ENCODE measurements at places on chromosomes 1 and 21. TPM values are rescaled to one million over a fixed set of nuclear protein-coding genes. Genes with fewer than 3 reads are reported as not detected.

- peak overlapping the region; percentile 90 for H3K27ac ChIP-seq
- no peak overlapping the region for H3K4me3 ChIP-seq
- no peak for DNase-seq
- no peaks in the 10 kb centered on the region for H3K36me3 ChIP-seq
- no peaks in the 10 kb centered on the region for H3K27me3 ChIP-seq
Measured at GRCh38 chr21:25999921-26000582, 170.5 kb downstream of the APP start.

DNA sequence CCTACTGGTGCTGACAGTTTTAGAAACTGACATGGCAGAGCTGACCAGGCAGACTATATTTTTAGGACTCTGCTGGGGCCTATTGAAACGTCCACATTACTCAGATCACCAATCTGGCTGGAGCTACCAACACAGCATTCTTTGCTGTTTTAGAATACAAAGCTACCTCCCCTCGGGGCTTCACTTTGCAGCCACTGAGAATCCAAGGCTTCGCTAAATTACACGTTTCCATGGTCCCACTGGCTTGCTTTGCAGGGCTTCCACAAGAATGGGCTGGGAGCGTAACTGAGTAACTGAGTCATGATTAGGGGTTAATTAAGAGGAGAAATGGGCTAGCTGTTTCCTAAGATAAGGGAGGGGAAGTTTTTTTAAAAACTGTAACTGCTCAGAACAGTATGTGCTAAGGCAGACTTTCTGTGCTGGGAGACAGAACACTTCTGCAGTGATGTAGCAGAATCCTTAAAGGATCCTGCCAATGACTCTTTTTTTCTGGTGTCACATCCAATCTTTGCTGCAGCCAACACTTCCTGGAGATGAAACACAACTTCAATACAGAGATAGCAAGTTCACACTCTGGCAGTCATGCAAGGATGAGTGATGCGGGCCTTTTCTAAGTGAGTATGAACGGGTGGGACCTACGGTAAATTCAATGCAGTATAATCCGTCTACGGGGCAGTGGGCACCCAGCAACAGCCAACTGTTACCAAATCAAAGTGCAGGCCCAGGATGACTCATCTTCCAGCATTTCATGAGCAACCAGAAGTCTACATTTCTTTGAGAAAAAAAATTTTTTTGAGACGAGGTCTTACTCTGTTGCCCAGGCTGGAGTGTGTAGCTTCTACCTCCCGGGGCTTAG is 21.5 kb downstream of the NDUFS5 start:
- H3K27ac ChIP-seq: peak overlapping the region; percentile 41
- H3K36me3 ChIP-seq: no peaks in the 10 kb centered on the region
- H3K4me3 ChIP-seq: no peak overlapping the region
- no peaks in the 10 kb centered on the region for H3K27me3 ChIP-seq
- H3K4me1 ChIP-seq: no peaks in the 10 kb centered on the region

Gene RGS4
- total RNA-seq: 0.33 TPM

GRCh38 chr1:3033790-3034090 is 12.5 kb downstream of the ACTRT2 start:
- H3K4me3 ChIP-seq: no peak overlapping the region
- peaks cover 15% of the 10 kb centered on the region for H3K4me1 ChIP-seq
- H3K27ac ChIP-seq: no peak overlapping the region
- DNase-seq: no peak

DNA sequence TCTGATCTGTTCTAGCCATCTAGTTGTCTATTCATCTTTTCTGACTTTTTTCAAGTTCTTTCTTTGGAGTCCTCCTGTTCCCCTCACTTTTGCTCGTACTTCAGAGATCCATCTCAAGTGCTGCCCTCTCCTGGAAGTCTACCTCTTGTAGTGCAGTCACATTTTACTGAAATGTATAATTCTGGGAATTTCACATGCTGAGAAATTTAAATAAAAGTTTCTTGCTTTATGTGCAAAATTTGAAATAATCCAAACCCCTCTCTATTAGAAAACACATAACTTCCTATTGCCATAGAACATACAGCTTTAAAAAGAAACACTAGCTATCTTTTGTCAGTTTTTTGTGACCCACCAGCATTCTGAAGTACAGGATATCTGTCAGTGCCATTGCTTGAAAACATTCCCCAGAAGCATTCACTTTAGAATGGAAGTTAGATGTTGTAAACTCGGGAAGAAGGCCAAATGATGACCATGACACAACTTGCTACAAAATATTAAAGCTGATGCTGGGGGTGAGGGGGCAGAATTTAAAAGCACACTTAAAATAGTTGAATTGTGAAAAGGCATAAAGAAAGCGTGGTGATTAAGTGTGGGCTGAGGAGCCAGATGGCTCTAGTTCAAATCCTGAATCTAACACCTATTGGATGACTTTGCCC is 22.0 kb downstream of the RLF start:
- no peak for DNase-seq
- no peak overlapping the region for H3K4me3 ChIP-seq
- H3K27me3 ChIP-seq: no peaks in the 10 kb centered on the region
- H3K4me1 ChIP-seq: no peaks in the 10 kb centered on the region
- H3K27ac ChIP-seq: no peak overlapping the region

GRCh38 chr1:70043804-70044203 is 161.6 kb downstream of the LRRC40 start:
- H3K4me1 ChIP-seq: no peaks in the 10 kb centered on the region
- H3K27me3 ChIP-seq: no peaks in the 10 kb centered on the region
- no peak overlapping the region for H3K27ac ChIP-seq

DNA sequence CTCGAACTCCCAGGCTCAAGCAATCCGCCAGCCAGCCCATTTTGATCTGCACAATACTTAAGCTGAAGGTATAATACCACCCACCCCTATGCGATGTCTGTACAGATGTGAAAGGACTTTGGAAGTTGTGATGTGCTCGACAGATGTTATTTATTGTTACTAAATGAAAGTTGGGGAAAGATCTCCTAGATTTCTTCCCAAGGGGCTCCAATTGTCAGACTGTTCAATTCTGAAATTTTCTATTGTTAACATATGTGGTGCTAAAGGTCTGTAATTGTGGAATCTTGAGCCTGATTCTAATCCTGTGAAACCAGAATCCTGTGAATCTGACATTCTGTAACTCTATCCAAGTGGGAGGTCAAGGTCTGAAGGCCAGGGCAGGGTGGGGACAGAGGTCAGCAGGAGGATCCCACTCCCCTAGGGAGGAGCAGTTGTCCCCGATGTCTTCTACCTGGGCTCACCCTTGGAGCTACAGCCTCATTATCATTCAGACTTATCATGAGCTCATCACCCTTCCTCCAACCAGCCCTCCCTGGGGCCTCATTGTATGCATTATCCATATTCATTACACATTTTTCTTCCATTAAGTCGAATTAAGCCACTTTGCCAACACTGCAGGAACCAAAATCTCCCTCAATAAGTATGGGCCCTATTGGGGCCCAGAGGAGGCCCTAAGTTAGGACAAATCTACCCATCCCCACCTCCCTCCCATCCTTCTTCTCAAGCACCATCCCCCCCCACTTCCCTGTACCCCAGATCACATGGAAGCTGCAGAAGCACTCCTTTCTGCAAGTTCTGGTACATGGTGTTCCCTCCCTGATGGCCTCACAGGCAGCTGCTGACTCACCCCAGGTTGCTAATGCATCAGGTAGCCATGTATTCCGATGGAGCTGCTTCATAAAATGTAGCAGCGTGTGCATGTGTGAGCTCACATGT is 32.3 kb downstream of the SHISAL2A start:
- no peaks in the 10 kb centered on the region for H3K27me3 ChIP-seq
- H3K4me1 ChIP-seq: peaks cover 6% of the 10 kb centered on the region
- H3K27ac ChIP-seq: no peak overlapping the region
- H3K36me3 ChIP-seq: no peaks in the 10 kb centered on the region

DNA sequence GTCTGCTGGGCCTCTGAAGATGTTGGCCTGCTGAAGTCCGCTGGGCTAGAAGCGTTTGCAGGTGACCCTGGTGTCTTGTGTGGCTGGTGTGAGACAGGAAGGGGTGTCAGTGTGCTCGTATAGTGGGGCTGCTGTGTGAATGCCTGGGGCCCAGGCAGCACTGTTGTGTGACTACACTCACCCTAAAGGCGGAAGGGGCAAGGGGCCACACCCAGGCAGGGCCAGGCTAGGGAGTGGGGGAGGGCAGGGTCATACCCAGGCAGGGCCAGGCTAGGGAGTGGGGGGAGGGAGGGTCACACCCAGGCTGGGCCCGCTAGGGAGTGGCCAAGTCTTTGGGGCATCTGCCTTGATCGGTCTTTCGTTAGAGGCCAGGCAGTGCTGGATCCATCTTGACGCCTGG is 25.0 kb downstream of the PDXK start:
- H3K36me3 ChIP-seq: peaks cover 18% of the 10 kb centered on the region
- no peak overlapping the region for H3K27ac ChIP-seq
- no peaks in the 10 kb centered on the region for H3K27me3 ChIP-seq
- no peaks in the 10 kb centered on the region for H3K4me1 ChIP-seq

- H3K4me3 ChIP-seq: no peak overlapping the region
- H3K27me3 ChIP-seq: no peaks in the 10 kb centered on the region
- H3K36me3 ChIP-seq: no peaks in the 10 kb centered on the region
- no peak overlapping the region for H3K27ac ChIP-seq
- no peaks in the 10 kb centered on the region for H3K4me1 ChIP-seq
- no peak for DNase-seq
Measured at GRCh38 chr1:98369463-98369862, 292.1 kb upstream of the SNX7 start.

Gene FALEC
- total RNA-seq: not detected

Gene VSIG8
- total RNA-seq: not detected

DNA sequence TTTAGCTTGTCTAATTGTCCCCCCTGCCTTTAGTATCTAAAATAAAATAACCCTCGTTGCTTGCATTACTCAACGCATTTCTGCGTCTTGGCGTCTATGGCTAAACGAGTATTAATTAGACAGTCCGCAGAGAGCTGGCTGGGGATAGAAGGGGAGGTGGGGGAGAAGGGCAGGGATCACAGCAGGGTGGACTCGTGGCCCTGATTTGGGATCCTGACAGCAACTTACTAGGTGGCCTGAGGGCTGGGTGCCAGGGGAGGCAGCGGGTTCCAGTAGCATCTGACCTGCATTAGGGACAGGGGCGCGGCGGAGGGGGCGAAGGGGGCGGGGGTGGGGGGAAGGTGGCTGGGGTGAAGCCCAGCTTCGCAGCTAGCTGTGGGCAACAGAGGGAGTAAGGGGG is 1.1 kb upstream of the BACE2 start:
- H3K27me3 ChIP-seq: no peaks in the 10 kb centered on the region
- H3K4me3 ChIP-seq: no peak overlapping the region
- DNase-seq: peak; percentile 49
- peak overlapping the region; percentile 86 for H3K27ac ChIP-seq

Gene AQP10
- total RNA-seq: 0.26 TPM

DNA sequence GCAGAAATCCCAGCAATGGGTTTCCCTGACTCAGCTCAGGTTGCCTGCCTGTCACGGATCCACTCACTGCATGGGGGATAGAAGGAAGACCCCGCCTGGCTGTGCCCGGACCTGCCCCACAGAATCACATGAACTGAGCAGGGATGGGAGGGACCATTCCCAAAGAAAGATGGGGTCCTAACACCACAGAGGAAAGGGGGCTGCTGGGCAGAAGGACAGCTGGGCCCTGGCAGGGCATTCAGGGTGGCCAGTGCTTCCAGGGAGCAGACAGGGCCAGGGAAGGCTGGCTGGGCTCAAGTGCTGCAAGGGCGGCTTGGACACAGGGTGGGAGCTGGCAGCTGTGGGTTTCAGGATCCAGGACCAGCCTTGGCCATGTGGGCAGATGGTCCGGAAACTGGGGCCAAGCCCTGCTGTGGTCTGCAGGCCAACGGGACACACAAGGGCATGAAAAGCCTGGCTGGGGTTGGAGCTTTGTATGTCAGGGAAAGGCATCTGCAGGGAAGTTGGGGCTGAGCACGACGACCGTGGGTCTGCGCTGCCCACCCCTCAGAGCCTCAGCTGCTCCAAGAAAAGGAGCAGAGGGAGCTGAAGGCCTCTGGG is 723.9 kb downstream of the PTPRU start:
- no peak for DNase-seq
- H3K27me3 ChIP-seq: no peaks in the 10 kb centered on the region
- H3K27ac ChIP-seq: no peak overlapping the region
- H3K36me3 ChIP-seq: no peaks in the 10 kb centered on the region
- H3K4me1 ChIP-seq: no peaks in the 10 kb centered on the region
- H3K4me3 ChIP-seq: no peak overlapping the region

GRCh38 chr1:228217551-228218344 is 9.9 kb downstream of the OBSCN start:
- DNase-seq: no peak
- H3K27ac ChIP-seq: no peak overlapping the region
- no peak overlapping the region for H3K4me3 ChIP-seq
- peaks cover 16% of the 10 kb centered on the region for H3K4me1 ChIP-seq
- H3K27me3 ChIP-seq: no peaks in the 10 kb centered on the region
- no peaks in the 10 kb centered on the region for H3K36me3 ChIP-seq

Gene FCGR1A
- total RNA-seq: 3.1 TPM

DNA sequence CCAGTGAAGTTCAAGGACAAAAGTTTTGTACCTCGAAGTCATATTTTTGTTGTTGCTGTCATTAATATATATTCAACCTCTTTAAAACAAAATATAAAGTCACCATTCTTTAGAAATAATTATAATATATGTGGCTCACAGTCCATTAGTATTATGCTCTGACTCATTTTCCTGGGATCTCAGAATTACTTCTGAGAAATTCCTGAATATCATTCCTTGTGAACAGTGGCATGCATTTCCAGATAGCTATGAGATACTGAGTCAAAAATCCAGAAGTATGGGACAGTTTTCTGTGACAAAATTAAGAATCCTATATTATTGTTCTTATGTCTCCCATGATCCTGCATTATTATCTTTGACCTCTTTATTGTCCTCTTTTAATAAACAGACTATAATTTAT is 13.8 kb upstream of the RGS21 start:
- no peak overlapping the region for H3K27ac ChIP-seq
- H3K36me3 ChIP-seq: no peaks in the 10 kb centered on the region
- H3K27me3 ChIP-seq: no peaks in the 10 kb centered on the region
- H3K4me1 ChIP-seq: no peaks in the 10 kb centered on the region
- H3K4me3 ChIP-seq: no peak overlapping the region
- DNase-seq: no peak

- H3K4me3 ChIP-seq: no peak overlapping the region
- H3K27me3 ChIP-seq: no peaks in the 10 kb centered on the region
- no peak for DNase-seq
- H3K4me1 ChIP-seq: no peaks in the 10 kb centered on the region
Measured at GRCh38 chr1:89590341-89591080, 42.4 kb upstream of the LRRC8C start.

GRCh38 chr1:150976879-150977694 is 2.5 kb upstream of the CERS2 start:
- H3K27ac ChIP-seq: peak overlapping the region; percentile 64
- H3K4me1 ChIP-seq: peaks cover 55% of the 10 kb centered on the region
- no peaks in the 10 kb centered on the region for H3K27me3 ChIP-seq

DNA sequence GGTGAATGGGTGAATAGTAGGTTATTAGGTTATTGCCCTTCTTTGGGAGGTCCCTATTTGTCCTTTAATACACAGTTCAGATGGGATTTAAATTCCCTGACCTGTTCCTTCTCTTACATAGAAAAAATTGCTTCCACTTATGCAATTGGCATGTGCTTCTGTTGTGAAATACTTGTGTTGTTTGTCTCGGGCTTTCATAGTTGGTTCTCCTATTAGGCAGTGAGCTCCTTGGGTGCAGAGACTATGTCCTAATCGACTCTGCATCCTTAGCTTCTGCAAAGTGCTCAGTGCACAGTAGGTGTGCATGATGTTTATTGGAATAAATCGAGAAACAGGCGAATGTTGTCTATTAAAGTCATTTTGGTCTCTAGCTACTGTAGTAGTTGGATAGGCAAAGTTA is 1.3 kb upstream of the PDE4B start:
- H3K4me3 ChIP-seq: no peak overlapping the region
- peaks cover 8% of the 10 kb centered on the region for H3K4me1 ChIP-seq
- H3K27me3 ChIP-seq: no peaks in the 10 kb centered on the region
- H3K27ac ChIP-seq: no peak overlapping the region
- H3K36me3 ChIP-seq: no peaks in the 10 kb centered on the region
- DNase-seq: no peak

Data from body of pancreas (tissue), 4 donors.